ENCODE measurements at places on chromosomes 7 and 10. TPM values are rescaled to one million over a fixed set of nuclear protein-coding genes. Genes with fewer than 3 reads are reported as not detected.

KCNMA1 gene
- 114 TPM for total RNA-seq

TRIL gene
- 19.8 TPM for total RNA-seq

MYO3A gene
- 10.5 TPM for total RNA-seq

PTF1A gene
- 2.8 TPM for total RNA-seq

KIAA1549 gene
- total RNA-seq, result 16.4 TPM

C1GALT1 gene
- 96.4 TPM for total RNA-seq

GDF10 gene
- total RNA-seq, result 10.0 TPM

MBL2 gene
- not detected for total RNA-seq

PHYH gene
- 29.1 TPM for total RNA-seq

GPR15LG gene
- total RNA-seq, result not detected

ANKRD61 gene
- total RNA-seq, result not detected

OR13A1 gene
- not detected for total RNA-seq

MCMBP gene
- 62.0 TPM for total RNA-seq

CELF2 gene
- total RNA-seq, result 84.2 TPM

H2BK1 gene
- total RNA-seq, result not detected

CALCR gene
- 0.38 TPM for total RNA-seq

CRPPA gene
- 9.6 TPM for total RNA-seq

NRCAM gene
- 171 TPM for total RNA-seq

SYT15B gene
- total RNA-seq, result 4.0 TPM

SEMA3D gene
- 53.6 TPM for total RNA-seq

OR9A2 gene
- total RNA-seq, result not detected

CLDN4 gene
- 15.8 TPM for total RNA-seq

AMZ1 gene
- 0.11 TPM for total RNA-seq

SPDYE8 gene
- not detected for total RNA-seq

RAPGEF5 gene
- total RNA-seq, result 90.2 TPM

COBL gene
- total RNA-seq, result 22.3 TPM

SPDYE5 gene
- 0.22 TPM for total RNA-seq

CDNF gene
- total RNA-seq, result 3.0 TPM

NRG3 gene
- total RNA-seq, result 7.9 TPM

HUS1 gene
- total RNA-seq, result 72.1 TPM

TMEM225B gene
- not detected for total RNA-seq

CPA2 gene
- not detected for total RNA-seq

AEBP1 gene
- total RNA-seq, result 143 TPM

CHST15 gene
- total RNA-seq, result 17.4 TPM

RBM20 gene
- total RNA-seq, result 2.7 TPM

PAPOLB gene
- total RNA-seq, result 1.5 TPM

BHLHA15 gene
- 1.2 TPM for total RNA-seq

LFNG gene
- total RNA-seq, result 42.2 TPM

WEE2 gene
- total RNA-seq, result 0.27 TPM

FAM24B gene
- total RNA-seq, result 5.3 TPM

DGKB gene
- total RNA-seq, result 22.7 TPM

CEP55 gene
- total RNA-seq, result 7.3 TPM

CALML5 gene
- total RNA-seq, result 3.3 TPM

Measured in camera-type eye (tissue), 1 donor.